ENCODE measurements at places on chromosomes 4 and X.

- DNase-seq = no peak
Measured at GRCh38 chr4:136713140-136713539, 819.2 kb downstream of the PCDH18 start.

DNA sequence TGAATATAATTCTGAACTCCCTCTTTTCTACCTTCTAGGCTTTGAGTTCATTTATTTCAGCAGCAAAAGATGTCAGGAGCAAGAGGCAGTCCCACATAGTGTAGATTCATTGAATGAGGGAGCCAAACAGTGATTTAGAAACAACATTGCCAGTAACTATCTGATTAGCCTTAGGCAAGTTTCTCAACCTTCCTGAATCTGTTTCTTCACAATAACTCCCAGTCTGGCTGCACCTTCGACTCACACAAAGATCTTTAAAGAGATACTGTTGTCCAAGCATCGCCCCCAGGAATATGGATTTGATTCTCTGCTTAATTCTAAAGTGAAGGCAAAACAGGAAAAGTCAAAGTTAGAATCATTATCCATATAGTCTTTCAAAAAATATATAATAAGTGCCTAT is 1026.2 kb downstream of the DMD start:
- no peak for DNase-seq

DNA sequence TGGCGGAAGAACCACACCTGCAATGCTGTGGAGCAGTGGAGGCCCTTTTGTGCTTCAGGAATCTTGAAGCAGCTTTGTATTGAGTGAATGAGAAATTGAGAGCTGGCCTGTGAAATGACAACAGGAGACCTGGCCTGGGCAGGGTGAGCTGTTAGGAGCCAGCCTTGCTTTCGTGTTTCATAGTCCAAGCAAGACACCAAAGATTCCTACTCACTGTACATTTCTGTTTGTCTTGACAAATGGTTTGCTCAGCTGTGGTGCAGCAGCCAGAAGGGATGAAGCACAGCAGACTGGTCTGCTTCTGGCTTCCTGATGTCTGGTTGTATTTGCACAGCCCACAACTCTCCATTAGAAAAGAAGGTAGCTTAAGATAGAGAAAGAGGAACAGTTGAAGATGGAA is 96.5 kb downstream of the GATB start:
- no peak for DNase-seq

- DNase-seq = no peak
Measured at GRCh38 chrX:13287816-13288215, 32.0 kb downstream of the ATXN3L start.

- DNase-seq = no peak
Measured at GRCh38 chr4:132493476-132493875, 655.6 kb upstream of the PCDH10 start.

DNA sequence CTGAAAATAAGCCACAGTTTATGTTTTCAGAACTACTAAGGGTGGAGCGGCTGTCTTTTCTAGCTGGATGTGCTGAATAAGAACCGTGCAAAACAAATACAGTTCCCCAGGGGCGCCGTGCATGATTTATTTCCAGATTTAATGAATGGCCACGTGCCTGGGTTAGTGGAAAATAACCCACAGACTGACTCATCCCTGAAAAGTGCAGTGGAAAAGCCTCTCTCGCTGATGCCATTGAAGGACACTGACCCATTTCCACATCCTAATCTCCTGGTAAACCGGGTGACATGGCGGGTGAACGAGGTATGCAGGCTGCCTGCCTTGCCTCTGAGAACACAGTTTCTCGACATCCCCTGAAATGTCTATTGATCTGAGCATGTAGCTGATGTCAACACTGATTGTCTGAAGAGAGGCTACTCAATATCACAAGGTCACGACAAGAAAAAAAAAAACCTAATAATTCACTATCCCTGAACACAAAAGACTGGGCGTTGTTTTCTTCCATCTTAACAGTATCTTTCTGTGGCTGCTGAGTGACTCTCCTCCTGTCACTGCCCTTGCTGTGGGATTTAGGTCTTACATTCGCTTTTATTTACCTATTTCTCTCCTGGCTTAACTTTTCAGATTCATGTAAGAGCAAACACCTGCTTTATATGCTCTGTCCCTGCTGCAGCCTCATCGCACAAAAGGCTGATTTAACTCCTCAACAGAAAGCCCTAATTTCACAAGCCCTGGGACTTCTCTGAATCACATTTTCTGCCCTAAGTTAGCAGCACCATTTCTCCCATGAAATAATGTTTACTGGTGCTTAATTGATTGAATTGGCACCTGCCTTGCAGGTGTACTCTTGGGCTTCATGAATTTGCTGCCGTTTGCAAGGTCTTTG is 76.9 kb upstream of the SCOC start:
- no peak for DNase-seq

Measured in stimulated activated CD4-positive, alpha-beta T cell treated with anti-CD3 and anti-CD28 coated beads, Interleukin-15, amount 100 ng/mL, for 1 hour (primary cell).